ENCODE measurements at places on chromosomes 5 and 9.

DNA sequence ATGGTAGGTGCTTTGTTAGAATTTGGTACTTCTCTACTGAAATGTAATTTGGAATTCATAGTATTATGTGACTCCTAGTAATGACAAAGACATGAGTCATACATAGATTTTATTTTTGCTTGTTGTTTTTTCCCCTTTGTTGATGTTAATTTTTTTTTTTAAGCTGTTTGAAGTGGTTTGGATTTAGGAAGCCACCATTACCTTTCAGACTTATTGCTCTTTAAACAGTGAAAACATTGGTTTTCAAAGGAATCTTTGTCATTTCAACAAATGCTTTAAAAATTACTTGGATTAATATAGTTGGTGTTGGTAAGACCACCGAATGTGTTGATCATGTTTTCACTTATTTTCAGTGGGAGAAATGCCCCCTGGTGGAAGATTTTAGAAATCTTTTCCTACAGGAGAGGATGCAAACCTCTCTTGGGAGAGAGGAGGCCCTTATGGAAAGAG is 170.1 kb upstream of the PITX1 start:
- no peak for DNase-seq

- no peak for DNase-seq
Observed at GRCh38 chr5:67530609-67531255, 334.1 kb upstream of the CD180 start.

GRCh38 chr5:136605638-136606037 is 240.3 kb upstream of the TRPC7 start:
- no peak for DNase-seq

DNA sequence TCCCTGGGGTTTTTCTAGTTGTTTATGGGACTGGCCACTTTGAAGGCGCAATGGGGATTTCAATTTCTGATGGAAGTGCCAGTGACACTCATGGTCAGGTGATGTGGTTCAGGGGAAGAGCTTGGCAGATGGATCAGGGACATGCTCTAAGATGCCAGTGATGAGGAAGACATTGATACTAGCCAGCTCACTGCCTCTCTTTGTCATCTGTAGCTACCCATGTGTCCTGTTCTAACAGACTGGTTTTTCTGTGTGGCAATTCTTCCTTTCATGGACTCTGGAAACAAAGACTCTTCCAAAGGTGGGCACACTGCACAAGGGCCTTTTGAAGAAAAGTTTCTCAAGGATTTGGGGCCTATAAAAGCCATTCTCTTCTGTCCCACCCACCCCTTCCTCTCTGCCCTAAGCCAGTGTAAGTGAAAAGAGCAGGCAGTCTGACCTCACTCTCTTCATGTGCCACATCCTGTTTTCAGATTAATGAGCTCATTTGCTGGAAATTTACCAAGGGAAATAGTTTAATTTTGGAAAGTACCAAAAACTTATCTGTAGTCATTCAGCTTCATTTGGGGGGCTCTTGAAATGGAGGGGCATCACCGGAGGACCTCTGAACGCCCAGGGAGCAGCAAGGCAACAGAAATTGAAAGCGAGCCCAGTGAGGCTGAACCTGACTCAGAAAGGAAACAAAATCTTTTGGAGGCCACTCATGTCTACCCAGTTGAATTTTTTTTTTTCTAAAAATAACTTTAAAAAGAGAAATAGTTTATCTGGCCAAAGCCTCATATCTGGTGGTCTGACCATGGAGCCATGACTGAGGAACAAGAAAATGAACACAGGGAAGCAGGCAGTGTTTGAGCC is 4.9 kb upstream of the TRAF1 start:
- DNase-seq, result no peak

DNA sequence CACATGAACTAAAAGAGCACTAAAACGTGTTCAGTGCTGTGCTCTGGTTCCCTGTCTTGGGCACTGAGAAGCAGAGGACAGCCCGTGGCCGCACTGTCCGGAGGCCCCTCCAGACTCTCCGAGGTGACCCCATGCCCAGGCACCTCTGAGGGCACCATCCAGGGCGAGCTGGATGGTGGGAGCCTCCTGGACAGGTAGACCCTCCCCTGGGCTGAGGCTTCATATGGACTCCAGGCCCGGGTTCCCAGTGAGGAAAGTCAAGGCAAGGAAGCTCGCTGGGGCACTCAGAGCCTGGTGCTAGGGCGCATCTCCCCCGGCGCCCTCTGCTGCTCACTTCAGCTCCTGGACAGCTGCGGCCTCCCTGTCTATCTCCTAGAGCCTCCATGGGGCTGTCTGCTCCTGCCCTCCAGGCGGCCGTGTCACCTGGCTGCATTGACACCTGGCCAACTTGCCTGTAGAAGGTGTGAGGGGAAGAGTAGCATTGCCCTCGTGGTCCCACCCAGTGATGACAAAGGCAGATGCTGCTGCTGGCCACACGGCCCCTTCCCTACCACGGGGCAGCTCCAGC is 178.2 kb upstream of the IRX1 start:
- DNase-seq, result no peak

DNA sequence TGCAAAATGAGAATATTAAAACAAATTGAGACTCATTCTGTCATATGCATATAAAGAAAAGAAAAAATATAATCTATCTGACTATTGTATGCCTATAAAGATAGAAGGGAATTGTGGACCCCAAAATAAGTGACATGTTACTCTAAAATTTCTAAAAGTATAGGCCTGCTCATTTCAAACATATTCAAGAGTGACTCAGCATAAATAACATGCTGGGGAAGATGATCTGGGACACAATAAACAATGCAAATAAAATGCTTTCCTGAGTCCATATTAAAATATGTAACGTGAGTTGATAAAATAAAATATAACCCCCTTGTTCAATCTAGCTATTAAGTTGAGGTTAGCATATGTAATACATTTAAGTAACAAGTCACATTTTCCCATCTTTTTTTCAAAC is 882.0 kb upstream of the EDIL3 start:
- no peak for DNase-seq

GRCh38 chr5:43041669-43042175 is 1.6 kb upstream of the ANXA2R start:
- DNase-seq, result no peak

GRCh38 chr5:128684961-128685360 is 146.9 kb upstream of the FBN2 start:
- DNase-seq, result no peak

GRCh38 chr9:28158451-28158850 is 585.2 kb upstream of the C9orf72 start:
- DNase-seq, result no peak

DNA sequence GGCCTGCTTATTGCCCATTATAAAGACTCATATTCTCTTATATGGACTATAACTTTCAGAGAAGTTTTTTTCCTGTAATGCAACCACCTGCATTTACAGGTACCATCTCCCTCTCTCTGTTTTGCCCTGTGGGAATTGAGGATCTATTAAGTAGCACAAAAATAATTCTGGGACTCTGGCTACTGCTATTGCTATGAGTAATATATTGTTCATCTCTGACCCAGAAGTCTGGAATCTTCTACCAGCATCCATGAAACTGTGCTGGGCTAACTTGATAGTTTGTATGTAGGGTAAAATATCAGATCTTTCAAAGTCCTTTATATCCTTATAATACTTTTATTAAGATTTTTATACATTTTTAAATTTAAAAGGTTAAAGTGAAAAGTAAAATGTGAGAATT is 607.2 kb downstream of the EFNA5 start:
- no peak for DNase-seq

- DNase-seq, result no peak
Observed at GRCh38 chr5:74240783-74241750, 399.5 kb downstream of the ENC1 start.

GRCh38 chr5:68465934-68466551 is 250.5 kb downstream of the PIK3R1 start:
- DNase-seq, result no peak

- no peak for DNase-seq
Observed at GRCh38 chr5:148909766-148910165, 83.4 kb downstream of the ADRB2 start.

DNA sequence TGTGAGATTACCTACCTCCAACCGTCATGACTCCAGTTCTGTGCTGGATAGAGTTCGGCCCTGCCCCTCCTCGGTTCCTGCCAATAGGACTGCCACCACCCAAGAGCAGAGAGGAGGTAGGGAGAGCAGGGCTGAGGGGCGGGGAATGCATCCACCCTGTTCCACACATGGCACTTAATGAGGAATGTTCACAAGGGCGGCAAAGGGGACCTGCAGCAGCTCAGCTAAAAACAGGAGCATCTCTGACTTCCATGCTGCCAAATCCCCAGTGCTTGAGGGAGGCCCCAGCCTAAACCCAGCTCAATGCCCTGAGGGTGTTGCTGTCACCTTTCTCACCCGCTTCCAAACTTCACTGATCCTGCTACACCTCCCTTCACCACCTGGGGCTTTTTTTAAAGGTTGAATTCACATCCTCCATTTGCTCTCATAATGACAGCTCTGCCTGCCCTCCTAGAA is 7.8 kb upstream of the DELE1 start:
- DNase-seq, result no peak

GRCh38 chr5:45737153-45737552 is 41.0 kb upstream of the HCN1 start:
- no peak for DNase-seq

GRCh38 chr5:125451622-125452021 is 705.2 kb upstream of the ZNF608 start:
- DNase-seq, result no peak

DNA sequence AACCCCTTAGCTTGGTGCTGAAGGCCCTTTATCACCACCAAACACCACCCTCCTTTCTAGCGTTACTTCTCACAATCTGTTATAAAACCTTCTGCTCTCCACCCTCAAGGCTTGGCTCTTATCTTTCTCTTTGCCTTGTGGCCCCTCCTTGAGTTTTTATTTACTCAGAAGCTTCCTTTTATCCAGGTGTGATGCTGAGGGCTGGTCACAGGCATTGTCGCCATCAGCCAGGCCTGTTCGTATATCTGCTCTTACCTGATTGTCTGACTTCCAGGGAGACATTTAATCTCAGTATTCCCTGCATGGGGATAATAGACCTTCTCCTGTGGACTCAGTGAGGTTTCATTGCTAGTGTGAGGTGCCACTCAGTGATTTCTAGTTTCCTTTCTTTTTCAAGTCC is 34.2 kb downstream of the MEGF10 start:
- no peak for DNase-seq

DNA sequence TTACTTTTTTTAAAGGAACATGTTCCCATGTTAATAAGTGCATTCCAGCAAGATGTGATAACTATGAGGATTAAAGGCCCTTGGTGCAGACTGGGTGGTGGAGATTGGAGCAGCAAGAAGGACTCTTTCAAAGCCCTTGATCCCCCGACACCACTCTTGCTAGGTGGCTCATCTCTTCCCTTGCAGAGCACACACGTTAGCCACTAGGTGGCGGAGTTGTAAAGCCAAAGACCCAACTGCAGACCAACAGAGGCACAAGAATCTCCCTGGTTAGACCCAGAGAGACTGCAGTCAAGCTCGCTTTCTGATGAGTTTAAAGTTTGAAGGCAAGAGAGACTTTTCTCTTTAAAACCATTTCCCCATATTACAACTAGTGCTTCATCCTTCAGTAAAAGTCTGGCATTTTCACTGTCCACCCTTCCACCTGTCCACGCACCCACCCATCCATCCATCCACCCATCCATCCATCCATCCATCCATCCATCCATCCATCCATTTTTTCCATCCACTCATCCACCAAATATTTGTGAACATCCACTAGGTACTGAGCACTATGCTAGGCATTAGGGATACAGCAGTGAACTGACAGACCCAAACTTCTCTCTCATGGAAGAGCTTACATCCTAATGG is 226.9 kb downstream of the MSX2 start:
- peak; percentile 87 for DNase-seq

DNA sequence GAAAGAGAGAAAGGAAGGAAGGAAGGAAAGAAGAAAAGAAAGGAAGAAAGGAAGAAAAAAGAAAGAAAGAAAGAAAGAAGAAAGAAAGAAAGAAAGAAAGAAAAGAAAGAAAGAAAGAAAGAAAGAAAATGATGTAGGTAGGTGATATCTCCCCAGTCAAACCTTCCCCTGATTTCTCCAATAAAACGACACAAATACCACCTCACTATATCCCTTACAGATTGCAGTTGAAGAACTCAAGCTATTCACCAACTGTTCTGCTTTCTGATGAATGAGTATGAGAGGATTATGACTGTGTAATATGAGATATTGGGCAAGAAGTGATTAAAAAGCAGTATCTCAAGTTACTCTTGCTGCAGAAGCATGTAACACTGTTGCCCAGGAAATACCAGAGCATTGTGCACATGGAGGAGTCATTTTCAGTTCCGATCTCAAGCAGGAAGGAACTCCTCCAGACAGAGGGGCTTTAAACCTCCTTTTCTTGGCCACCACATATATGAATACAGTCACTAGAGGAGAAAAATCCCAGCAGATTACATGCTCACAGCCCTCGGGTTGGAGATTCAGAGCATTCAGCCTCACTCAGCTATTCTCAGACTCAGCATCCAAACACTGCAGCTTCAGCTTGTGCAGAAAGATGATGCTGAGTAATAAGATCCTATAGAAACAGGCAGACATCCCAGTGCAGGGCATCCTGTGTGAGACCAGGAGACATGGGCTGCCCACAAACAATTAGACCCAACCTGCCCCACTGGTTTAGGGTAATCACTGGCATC is 61.4 kb downstream of the UGCG start:
- DNase-seq, result no peak
